ENCODE measurements at places on chromosomes 7 and 10. TPM values are rescaled to one million over a fixed set of nuclear protein-coding genes. Genes with fewer than 3 reads are reported as not detected.

DNA sequence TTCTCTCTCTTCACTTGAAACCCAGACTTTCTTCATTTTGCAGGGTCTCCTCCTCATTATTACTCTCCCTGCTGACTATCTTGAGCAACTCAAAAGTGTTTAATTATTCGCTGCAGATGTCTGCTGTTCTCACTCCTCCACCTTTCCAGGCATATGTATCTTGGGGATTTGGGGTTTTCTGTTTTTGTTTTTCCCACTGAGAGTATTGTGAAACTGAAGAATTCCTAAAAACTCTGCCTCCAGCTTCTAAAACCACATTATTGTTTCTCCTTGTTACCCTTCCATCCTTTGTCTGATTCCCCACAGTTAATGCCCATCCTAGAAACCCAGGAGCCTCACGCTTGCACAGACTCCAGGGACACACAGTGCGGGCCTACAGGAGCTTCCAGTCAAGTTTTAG, 51.3 kb downstream of the WNT2 start:
- no peak for DNase-seq

GRCh38 chr10:48527756-48528155, 77.1 kb downstream of the ARHGAP22 start:
- no peak for DNase-seq

GRCh38 chr7:5421714-5422395, 1.8 kb downstream of the TNRC18 start:
- peak; percentile 68 for DNase-seq

GRCh38 chr10:130202984-130203621, 66.9 kb downstream of the GLRX3 start:
- no peak for DNase-seq

DNA sequence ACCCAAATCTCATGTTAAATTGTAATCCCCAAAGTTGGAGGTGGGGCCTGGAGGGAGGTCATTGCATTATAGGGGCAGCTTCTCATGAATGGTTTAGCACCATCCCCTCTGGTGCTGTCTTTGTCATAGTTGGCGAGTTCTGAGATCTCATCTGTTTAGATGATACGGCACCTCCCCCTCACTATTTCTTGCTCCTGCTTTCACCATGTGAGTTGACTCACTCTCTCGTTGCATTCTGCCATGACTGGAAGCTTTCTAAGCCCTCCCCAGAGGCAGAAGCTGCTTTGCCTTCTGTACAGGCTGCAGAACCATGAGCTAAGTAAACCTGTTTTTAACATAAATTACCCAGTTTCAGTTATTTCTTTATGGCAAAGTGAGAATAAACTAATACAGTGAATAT, 18.9 kb upstream of the ZNF138 start:
- DNase-seq, result no peak

DNA sequence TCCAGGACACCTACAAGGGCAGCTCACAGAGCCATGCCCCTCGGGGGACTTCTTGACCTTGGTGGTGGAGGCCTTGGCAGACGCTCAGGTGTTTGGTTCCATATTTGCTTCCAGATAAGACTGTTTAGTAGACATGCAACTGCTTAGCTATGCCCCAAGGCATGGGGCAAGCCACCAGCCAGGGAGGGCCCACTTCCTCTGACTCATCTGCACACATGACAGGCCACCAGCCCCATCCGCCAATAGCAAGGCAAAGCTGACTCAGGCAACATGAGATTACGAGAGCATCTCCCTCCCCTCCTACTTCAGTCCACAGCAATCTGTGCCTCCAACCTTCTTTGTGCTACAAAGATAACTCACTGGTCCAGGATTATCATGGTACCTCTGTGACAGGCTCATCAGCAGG, 54.9 kb downstream of the KCNMA1 start:
- DNase-seq, result peak; percentile 75

DNA sequence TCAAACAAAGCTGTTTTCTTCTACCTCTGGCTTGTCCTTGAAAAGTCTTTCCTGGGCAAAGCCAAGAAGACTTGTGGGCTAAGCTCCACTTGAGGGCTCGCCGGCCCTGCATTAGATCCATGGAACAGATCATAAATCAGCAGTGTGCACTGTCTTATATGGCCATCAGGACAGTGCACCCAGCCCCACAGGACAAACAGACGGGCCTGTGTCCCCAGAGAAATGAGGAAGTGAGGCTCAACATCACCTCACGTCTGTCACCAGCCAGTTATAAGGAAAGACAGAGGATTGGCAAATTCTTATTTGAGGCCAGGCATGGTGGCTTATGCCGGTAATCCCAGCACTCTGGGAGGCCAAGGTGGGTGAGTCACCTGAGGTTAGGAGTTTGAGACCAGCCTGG, 12.3 kb upstream of the IFT22 start:
- DNase-seq, result no peak

GRCh38 chr10:82256275-82256674, 381.3 kb downstream of the NRG3 start:
- DNase-seq, result no peak

GRCh38 chr10:63137306-63137705, 4.2 kb downstream of the NRBF2 start:
- DNase-seq, result peak; percentile 68

GRCh38 chr7:1693991-1694524, 24.0 kb downstream of the ELFN1 start:
- DNase-seq, result peak; percentile 69

DNA sequence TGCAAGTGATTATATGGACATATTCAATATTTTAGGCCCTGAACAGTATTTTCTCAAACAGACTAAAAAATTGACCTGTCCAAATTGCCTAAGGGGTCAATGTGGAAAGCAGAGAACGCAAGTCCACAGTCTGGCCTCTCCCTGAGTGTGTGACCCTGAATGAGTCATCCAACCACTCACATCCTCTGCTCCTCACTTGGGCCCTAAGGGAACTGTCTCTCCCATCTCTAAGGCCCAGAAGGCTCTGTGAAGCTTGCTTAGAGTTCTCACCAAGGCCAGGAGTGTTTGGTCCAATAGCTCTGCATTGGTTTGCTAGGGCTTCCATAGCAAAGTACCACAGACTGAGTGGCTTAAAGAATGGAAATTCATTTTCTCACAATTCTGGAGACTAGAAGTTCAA, 155.1 kb downstream of the LSM5 start:
- DNase-seq, result no peak

GRCh38 chr7:17342756-17343155, 44.3 kb downstream of the AHR start:
- peak; percentile 37 for DNase-seq

GRCh38 chr7:95141755-95142154, 182.6 kb downstream of the PON1 start:
- DNase-seq, result peak; percentile 39

DNA sequence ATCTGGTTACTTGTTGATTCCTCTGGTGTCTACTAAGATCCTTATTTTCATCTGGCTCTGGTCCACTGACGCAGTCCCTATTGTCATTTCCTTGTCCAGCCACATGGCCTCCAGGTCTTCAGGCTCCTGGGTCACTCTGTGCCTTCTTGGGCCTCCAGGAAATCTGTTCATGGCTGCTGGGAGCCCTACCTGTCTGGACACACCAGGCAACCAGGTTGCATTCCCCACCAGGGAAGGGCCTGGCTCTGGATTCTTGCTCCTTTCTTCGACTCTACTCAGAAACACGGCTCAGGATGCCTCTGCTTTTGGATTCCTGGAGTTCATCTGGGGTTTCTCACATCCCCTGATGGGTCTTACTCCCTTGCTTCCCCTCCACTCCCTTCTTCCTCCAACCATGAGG, 8.0 kb upstream of the PPIF start:
- no peak for DNase-seq

DNA sequence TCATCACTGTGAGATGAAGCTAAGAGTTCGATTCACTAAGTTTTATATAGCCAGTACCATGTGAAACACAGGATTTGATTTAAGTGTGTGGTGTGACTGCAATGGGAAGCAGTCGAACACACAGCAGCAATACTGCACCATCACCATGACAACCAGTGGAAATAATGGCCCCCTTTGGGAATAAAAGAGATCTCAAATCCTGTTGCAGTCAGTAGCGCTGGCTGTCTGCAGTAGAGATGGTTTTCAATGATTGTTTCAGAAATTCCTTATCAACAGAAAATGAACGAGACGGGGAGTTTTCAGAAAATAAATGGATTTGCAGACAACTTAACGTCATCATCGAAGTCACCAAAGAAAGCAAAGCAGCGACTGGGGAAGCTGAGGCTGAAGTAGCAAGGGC, 91.0 kb downstream of the PTPRE start:
- peak; percentile 35 for DNase-seq

- DNase-seq, result peak; percentile 98
These were observed 32.7 kb downstream of the VWA2 start for GRCh38 chr10:114271779-114272167.

DNA sequence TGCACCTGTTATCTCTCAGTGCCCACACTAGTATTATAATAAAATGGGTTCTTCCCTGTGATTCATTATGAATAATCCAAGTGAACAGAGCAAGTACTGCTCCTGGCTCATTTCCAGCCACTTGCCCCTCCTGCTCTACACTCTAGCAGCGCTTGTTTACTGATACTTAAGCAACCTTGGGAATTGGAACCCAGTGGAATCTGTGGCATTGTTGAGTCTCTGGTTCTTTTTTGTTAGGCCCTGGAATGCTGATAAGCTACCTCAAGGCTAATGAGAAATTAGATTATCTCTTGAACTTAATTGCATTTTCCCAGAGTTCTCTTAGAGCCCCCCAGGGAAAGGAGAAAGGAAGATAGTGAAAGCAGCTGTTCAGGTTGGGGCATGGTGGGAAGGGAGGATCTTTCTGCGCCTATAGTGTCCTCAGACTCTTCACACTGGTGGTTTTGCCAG, 34.0 kb downstream of the PRKAR2B start:
- peak; percentile 64 for DNase-seq

DNA sequence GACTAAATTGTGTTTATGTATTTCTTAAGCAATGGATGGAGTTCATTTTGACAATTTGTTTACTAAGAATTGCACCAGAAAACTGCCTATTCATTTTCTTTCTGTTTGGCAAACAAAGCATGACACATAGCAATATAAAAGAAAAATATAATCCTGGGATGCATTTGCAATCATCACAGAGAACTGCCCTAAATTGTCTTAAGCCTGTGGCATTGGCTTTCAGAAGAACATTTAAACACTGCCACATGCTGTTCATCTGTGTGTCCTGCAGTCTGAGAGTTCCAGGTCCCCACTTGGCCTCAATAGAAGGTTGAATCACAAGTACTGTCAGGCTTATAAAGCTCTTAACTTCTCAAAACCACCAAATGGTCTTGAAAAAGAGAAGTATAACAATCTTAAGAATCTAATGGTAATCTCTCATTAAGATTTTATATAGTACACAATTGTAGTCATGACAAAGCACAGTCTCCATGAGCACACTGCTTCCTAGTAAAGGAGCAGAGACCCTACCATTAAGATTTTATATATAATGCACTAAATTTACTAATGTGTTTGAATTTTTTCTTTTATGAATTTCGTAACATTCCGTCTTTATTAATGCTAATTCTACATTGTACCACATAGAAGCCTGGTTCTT, 29.9 kb downstream of the RNLS start:
- peak; percentile 89 for DNase-seq

GRCh38 chr7:92782855-92783254, 53.5 kb downstream of the CDK6 start:
- DNase-seq, result no peak

DNA sequence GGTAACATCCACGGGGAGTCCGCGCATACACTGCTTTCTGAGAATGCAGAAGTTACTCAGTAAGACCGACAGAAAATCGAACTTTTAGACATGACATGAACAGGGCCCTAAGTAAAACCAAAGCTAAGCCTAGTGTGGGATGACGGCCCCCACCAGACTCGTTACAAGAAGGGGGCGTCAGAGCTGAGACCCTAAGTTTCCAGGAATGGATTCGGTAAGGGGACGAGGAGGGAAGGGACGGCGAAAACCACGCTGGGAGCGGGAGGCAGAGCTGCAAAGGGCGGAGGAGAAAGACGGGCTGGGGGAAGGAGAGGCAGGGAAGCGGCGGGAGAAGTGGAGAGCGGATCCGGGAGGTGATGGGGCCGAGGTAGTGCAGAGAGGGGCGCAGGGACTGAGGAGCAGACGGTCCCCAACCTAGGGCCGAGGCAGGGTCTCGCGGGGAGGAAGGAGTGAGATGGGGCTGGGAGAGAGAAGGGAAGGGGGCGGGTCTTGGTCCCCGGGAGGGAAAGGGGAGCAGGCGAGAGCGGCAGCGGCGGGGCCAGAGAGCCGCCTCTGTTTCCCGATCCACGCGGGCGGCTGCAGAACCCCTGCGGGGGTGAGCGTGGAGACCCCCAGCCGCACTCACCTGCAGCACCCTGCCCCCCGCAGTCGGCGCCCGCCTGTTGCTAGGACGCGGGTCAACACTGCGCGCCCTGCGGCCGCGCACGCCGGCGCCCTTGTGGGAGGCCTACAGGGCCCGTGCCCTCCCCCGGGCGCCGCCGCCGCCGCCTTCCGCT, 513 bp downstream of the ODAD2 start:
- DNase-seq, result peak; percentile 48

DNA sequence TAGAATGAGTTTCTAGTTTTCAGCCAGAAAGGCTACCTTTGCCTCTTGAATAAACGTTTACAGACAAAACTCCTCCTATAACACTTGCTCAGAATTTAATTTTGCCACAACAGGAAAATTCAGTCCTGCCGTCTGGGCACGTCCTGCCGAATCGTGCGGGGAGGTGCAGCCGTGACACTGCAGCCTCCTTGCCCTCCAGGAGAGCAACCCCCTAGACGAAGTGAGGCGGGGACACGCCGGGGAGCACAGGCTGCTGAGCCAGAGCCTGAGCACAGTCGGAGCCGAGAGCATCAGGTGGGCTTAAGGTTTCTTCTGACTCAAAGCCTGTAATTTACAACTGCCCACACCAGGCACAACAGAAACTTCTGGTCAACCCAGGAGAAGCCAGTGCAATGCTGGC, 102.3 kb downstream of the DYNC2I1 start:
- no peak for DNase-seq

GRCh38 chr10:69242852-69243212, 22.7 kb downstream of the HKDC1 start:
- peak; percentile 35 for DNase-seq

GRCh38 chr10:11616021-11616420, 4.6 kb upstream of the USP6NL start:
- DNase-seq, result peak; percentile 28

DNA sequence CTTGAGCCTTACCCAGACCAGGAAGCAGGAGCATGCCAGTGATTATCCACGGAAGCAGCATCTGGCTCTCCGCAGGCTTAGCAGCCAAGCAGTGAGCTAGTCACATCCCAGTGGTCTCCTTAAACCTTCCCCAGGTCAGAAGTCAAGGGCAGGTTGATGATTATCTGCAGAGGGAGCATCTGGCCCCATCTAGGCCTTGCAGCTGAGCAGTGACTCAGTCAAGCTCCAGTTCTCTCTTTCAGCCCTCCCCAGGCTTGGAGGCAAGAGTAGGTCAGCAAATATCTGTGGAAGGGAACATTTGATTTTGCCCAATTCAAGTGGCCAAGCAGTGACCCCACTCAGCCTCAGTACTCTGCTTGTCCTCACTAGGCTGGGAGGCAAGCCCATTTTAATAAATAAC, 61.6 kb downstream of the ANKRD7 start:
- no peak for DNase-seq

GRCh38 chr10:95518455-95519452, 42.4 kb downstream of the SORBS1 start:
- no peak for DNase-seq

ITGA8 gene
- total RNA-seq, result 1.3 TPM

SLC13A4 gene
- 0.50 TPM for total RNA-seq

GARIN1A gene
- total RNA-seq, result 1.5 TPM

GATA3 gene
- not detected for total RNA-seq

DMBT1 gene
- total RNA-seq, result under 0.01 TPM

INSYN2A gene
- total RNA-seq, result 0.66 TPM

POMZP3 gene
- total RNA-seq, result 1.5 TPM

MUC12 gene
- 0.51 TPM for total RNA-seq

CELF2 gene
- 25.1 TPM for total RNA-seq

Data from fibroblast of lung (primary cell).